ENCODE measurements at places on chromosomes 4 and X. TPM values are rescaled to one million over a fixed set of nuclear protein-coding genes. Genes with fewer than 3 reads are reported as not detected.

GRCh38 chr4:137609718-137610430 is 77.6 kb upstream of the PCDH18 start:
- DNase-seq = no peak

DNA sequence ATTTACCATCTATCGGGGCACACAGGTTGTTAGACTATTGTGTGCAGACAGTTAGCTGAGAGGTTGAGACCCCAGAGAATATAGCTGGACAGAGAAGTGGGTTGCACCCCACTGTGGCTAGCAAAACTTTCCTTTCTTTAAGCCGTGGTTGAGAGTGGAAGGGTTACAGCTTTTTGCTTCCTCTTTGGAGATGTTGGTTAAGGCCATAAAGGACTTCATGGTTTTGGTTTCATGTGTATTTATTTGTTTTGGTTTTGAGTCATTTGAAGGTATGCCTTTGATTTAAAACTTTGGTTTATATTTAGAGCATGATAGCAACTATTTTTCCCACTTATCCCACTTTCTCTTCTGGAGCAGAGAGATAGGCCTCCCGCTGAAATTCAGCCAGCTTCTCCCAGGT is 274.3 kb upstream of the IL1RAPL1 start:
- no peak for DNase-seq

DNA sequence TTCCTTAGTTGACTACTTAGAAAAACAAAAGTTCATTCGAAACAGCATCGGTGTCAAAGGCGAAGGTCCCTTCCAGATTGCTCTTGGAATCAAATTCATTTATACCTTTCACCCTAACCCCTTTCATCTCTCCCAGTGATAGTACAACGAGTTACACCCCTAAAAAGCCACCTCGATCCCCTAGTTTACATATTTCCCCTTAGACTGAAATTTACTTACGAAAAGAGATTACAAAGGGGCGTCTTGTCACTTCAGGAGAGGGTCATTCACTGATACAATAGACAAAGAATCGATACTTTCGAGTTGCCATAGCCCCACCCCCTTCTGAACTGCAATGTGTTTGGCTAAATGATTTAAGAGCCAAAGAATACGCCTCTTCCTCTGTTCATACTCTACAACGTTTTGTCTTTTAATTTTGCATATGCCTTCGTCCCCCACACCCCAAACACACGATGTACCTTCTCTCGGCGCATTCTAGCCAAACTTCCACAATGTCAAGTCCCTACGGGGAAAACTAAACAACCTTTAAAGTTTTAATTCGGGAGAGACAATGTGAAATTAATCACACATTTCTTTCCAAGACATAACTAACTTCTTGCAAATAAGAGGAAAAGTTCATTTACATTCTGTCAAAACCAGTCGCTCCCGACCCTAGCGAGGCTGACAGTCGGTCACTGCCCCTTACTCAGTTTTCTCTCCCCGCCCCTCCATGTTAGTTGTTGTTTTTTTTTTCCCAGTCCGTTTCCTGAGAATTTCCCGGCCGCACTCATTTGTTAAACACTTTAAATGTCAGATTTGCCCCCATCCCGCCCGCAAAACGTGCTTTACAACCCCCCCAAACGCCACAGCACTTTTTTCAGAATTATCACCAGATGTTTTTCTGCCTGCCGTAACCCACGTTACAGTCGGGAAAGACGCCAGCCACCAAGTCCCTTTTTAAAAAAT is 88.6 kb downstream of the HPRT1 start:
- no peak for DNase-seq

GRCh38 chr4:4981427-4981826 is 37.8 kb downstream of the CYTL1 start:
- no peak for DNase-seq

DNA sequence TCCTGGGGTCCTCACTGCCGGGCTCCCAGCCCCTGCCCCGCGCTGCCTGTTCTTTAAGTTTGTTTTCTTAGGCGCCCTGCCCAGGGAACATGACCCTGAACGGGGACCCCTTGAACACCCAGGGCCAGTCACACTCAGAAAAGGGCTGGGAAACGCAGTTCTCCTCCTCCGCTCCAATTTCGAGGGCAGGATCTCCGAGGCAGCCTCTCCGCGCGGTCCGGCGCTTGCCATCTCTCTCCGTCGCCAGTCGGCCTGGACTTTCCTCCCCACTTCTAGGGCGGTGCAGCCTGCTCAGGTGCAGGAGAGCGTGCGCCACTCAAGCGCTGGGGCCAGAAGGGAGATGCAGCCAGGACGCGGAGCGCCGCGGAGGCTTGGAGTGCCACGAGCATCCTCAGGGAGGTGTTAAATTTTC is 9.9 kb downstream of the PRDM8 start:
- no peak for DNase-seq

The NUP62CL gene
- total RNA-seq = 2.1 TPM

DNA sequence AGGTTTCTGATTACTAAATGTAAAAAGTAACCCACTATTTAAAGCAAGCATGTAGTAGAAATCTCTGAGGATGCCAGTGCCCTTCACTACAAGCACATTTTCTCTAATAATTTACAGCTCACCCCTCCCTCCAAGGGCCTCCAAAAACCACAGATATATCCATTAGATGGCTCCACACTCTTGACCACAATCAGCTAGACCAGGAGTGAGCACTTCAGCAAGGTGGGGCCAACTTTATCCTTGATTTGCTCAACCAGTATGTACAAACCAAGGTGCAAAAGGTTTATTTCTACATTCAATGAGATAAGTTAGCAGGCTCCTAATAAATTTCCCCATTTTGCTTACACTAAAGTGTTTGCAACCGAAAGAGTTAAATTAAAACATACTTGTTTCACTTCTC is 35.8 kb downstream of the RFC1 start:
- no peak for DNase-seq

GRCh38 chr4:87093443-87094123 is 126.8 kb downstream of the KLHL8 start:
- peak; percentile 26 for DNase-seq

- no peak for DNase-seq
These were observed 182.2 kb upstream of the STK26 start for GRCh38 chrX:131840799-131841495.

GRCh38 chr4:143356493-143356892 is 19.8 kb downstream of the GAB1 start:
- DNase-seq = no peak

DNA sequence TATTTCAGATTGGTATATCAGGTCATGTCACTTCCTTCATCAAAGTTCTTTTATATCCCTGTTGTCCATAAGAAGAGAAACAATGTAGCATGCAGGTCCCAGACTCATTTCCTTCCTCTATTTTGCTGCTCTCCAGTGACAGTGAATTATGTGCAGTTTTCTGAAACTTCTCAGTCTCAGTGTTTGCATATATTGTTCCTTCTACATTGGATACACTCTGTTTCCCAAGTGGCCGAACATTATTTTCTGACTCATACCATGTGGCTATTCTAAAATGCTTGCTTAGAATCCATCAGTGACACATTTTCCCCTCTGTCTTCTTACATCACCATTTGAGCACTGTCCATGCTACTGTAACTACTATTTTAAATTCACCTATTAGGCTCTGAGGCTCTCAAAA is 305.7 kb downstream of the PDHA2 start:
- no peak for DNase-seq

- no peak for DNase-seq
These were observed 10.9 kb upstream of the SEL1L3 start for GRCh38 chr4:25873632-25874129.

- DNase-seq = no peak
These were observed 3.8 kb upstream of the C4orf50 start for GRCh38 chr4:6021831-6022606.

The EVC gene
- 0.85 TPM for total RNA-seq

DNA sequence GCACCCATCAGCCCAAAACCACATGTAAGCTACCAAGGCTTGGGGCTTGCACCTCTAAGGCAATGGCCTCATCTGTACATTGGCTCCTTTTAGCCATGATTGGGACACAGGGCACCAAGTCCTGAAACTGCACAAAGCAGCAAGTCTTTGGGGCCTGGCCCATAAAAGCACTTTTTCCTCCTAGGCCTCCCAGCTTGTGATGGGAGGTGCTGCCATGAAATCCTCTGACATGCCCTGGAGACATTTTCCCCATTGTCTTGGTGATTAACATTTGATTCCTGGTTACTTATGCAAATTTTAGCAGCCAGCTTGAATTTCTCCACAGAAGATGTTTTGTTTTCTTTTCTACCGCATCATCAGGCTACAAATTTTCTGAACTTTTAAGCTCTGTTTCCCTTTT is 58.5 kb upstream of the PABPC4L start:
- DNase-seq = no peak
